ENCODE measurements at places on chromosomes 5 and 9.

- DNase-seq: peak; percentile 61
Measured at GRCh38 chr5:137743031-137743640, 7.2 kb upstream of the KLHL3 start.

GRCh38 chr5:76688836-76689235, 27.1 kb upstream of the F2R start:
- no peak for DNase-seq

DNA sequence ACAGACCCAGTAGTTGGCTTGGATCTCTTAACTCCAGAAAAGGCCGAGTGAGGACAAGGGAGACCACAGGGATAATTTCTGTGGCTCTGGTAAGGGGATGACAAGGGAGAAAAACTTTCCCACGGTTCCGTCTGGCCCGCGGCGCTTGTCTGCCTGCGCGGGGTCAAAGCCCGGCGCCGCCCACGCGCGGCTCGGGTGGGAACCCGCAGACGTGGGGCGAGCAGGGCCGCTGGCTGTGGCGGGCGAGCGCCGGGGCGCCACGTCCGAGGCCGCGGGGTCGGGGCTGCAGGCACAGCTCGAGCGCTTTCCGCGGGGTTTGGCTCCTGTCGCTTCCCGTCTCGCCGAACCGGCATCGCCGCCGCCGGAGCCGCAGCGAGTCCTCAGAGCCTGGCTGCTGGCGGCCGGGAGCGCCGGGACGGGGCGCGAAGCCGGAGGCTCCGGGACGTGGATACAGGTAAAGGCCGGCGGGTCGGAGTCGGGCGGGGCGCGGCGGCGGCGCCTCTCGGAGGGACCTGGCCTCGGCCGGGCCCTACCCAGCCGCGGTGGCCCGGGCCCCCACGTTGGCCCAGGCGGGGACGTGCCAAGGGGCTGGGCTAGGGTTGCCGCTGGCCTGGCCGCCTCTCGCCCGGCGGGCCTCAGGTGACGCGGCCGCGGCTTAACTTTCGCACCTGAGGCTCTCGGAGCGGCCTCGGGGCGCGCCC, at the start of gene RNF180:
RNF180 (plus strand) TSS at position 344 of the 701 bp plus-strand sequence. CDS start 34,965 bp downstream, outside the sequence.
- peak; percentile 19 for DNase-seq

DNA sequence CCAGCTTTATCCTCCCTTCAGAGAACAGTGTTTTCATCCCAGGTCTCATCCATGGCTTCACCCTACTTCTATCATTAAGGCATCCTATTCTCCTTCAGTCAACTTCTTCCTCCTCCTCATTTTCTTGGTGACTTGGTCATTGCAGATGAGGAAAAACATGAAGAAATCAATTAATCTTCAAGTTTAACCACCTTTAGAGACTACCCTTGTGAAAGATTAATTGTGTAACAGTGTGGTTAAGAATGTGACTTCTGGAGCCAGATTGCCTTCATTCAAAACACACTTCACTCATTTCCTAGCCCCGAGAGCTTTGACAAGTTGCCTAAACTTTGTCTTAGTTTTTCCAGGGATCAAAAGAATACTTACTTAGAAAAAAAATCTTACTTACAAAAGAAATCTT, 110.0 kb downstream of the STK32A start:
- DNase-seq: no peak

DNA sequence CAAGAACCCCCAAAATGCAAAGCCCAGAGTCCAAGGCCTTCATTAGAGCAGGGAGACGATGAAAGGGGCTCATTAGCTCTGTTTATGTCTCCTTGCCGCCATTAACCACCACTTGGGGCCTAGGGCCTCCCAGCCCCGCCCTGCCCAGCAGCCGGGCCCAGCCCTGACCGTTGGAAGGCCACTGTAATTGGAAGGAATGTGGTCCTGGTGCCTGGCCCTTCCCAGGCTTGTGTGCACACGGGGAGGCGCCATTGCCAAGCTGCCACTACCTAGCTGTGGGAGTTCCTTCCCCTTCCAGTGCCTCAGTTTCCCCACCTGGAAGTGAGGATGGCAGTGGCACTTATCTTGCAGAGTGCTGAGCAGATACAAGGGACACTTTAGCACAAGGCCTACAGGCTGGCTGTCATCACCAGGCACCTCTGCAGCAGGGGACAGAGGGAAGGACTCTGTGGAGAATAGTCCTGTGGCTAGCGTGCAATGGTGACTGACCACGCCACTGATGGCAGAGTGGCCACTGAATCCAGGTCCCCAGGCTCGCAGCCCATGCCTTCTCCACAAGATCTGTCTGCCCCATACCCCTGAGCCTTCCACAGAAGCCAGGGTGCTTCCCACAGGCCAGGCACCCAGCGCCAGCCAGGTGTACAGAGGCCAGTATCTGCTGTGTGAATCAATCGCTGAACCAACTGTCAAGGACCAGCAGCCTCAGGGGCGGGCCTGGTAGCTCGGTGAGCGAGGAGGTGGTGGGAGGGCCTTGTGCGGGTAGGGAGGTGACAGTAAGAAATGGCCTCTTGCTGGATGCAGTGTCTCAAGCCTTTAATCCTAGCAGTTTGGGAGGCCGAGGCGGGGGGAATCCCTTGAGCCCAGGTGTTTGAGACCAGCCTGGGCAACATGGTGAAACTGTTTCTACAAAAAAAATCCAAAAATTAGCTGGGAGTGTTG, 20.8 kb downstream of the GBGT1 start:
- no peak for DNase-seq

DNA sequence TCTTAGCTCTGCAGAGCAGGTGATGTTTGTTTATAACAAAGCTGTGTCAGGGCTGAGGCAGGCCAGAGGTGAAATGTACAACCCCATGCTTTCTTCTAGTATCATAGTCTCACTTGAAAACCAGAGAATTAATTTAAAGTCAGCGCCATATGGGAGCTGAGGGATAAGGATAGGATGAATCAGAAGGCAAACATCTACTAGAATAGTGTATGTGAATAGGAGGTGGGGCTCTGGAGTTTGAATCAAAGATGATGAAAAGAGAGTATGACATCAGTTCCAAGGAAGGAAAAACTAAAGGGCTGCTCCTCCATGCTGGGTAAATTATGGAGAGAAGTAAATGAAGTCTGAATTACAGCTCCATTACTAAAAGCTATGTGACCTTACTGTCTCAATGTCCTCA, 441.5 kb downstream of the RASEF start:
- no peak for DNase-seq

DNA sequence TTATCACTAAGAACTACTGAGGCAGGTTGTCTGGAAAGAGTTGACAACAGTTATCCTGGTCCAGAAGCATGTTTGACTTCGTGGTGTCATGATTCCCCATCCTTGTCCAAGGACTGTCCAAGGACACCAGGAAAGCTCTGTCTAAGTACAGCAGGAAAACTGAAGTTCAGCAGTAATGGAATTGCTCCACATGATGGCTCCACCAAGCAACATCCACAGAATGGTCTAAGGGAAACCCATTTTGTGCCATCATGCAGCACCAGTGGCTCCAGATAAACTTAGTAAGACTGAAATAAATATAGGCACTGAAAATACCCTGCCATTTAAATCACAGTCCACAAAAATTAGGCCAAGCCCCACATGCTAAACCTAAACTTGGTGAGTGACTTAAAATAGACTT, 192.8 kb downstream of the CDH18 start:
- DNase-seq: peak; percentile 44

DNA sequence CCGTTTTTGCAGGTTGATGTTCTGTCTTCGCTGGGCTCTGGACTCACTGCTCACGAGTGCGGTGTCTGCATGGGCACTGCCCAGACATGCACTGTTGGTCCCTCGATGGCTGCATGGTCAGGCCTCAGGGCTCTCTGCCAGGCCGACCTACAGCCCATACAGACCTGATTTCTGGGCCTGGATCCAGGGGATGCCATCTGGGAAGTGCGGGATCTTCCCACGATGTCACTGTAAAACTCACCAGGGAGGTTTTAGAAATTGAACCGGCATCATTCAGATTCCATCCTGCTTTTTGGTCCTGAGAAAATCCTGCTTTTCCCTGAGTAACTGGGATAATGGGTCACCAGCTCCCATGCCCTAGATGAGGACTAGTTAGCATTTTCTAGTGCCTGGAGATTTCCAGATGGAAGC, 9.1 kb downstream of the S1PR3 start:
- no peak for DNase-seq

DNA sequence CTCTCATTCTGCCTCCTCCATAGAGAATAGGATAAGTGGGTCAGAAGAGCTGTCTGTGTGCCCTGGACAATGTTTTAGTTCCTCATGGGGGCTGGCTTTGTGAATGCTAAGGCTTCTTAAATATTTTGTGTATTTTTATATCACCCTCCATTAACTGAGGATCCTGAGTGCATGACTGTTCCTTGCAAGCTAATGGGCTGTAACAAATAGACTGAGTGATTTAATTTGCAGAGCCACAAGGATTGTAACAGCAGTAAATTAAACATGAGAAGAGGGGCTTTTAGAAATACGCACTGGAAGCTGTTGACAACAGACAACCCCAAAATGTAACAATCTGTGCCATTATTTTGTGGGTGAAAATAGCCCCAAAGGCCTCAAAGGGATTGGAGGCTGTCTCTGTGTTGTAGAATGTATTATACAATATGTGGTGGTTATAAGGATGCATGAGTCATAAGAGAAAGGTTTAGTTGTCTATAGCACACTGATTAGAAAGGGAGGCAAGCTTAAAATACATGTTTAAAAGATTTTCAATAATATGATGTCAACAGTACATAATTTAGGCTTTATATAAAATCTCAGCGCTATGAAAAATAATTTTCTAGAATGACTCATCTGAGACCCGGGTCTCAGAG, 152.7 kb upstream of the ACTBL2 start:
- peak; percentile 3 for DNase-seq

- peak; percentile 14 for DNase-seq
Measured at GRCh38 chr5:178326374-178326715, 93.7 kb upstream of the PHYKPL start.

GRCh38 chr9:105062222-105062855, 134.4 kb upstream of the ABCA1 start:
- peak; percentile 47 for DNase-seq

- DNase-seq: no peak
Measured at GRCh38 chr5:170448221-170448620, 55.6 kb upstream of the KCNIP1 start.

DNA sequence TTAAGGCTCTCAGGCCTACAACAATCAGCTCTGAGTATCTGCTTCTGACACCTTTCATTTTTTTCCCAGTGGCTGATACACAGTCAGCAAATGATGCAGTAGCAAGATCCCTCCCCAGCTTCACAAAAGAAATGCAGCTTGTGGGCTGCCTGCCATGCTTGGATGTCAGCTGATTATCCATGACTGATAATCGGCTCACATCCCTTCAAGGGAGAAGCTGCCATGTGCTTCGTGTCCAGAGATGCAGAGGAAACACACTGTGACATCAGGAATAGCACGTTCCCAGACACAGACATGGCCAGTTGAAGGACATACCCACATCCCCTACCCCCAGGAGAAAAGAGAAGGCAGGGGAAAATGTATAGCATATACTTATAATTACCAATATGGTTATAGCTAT, 27.9 kb downstream of the TMEM215 start:
- DNase-seq: no peak

DNA sequence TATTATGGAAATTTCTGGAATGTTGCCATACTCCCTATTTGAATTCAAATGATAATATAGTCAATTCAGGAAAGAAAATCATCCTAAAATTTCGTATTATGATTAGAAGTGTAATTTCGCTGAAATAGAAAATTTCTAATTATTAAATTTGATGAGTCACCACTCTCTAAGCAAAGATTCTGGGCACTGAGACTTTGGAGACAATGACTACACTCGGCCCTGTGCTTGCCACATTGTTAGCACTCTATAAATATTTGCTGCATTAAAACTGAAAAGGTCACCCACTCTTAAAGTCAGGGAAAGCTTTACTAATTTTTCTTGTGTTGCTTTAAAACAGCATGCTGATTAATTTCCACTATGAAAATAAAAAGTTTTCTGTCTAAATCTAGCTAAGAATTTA, 240.3 kb downstream of the TLE4 start:
- DNase-seq: no peak

GRCh38 chr9:124894741-124895170, 32.8 kb downstream of the ARPC5L start:
- DNase-seq: peak; percentile 44

DNA sequence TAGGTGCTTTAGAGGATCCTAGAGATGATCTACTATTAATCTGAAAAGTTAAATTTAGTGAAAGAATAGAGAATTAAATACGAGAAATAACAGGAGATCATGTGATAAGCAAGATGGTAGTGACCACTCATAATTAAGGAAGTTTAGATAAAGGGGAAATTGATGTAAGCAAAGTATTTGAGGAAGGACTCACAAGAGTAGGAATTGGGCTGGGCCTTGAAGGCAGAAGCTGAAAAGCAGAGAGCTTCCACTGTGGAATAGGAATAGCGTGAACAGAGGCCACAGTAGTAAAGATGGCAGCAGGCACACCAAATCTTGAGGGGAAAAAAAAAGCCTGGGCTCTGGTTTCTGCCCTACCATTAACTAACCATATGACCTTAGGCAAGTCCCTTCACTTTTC, 38.0 kb downstream of the KIF24 start:
- DNase-seq: no peak

- DNase-seq: peak; percentile 46
Measured at GRCh38 chr9:124270504-124271335, 13.0 kb downstream of the NEK6 start.

GRCh38 chr5:147661541-147661940, 121.0 kb downstream of the JAKMIP2 start:
- DNase-seq: peak; percentile 5

DNA sequence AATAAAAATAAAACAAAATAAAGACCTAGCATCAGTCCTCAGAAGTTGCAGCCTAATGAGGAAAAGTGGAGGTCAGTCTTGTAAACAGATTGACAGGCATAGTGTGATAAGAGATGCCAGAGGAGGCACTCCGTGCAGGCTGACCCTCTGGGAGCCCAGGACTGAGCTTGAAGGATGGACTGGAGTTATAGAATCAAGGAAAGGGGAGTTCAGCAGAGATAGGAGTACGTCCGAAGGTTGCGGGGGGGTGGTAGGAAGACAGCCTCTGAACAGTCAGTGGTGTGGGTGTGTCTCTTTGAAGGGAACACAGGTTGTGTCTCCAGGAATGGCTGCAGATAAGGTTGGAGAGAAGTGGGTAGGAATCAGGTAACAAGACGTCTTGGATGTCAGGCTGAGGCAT, 126.1 kb upstream of the CPEB4 start:
- no peak for DNase-seq

DNA sequence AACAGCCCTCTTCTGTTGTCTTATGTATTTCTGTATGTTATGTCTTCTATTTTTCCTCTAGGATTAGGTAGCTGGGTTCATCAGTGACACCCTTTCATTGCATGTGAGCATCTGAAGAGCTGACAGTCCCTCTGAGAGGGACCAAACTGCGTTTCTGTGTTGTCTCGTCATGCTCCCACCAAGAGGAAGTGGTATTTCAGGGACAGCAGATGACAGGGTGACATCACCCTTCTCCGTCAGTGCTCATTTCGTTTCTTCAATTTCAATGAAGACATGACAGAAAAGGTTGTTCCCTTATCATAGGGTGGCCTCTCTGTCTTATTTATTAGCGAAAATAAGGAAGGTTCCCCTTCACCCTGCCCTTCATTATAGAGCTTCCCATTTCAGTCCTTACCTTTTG, 225.9 kb upstream of the NR4A3 start:
- no peak for DNase-seq

GRCh38 chr5:96721351-96721977, 59.3 kb downstream of the CAST start:
- peak; percentile 72 for DNase-seq
